RWPE2 (cell line): ENCODE measurements at places on chromosomes 7 and 10.

DNA sequence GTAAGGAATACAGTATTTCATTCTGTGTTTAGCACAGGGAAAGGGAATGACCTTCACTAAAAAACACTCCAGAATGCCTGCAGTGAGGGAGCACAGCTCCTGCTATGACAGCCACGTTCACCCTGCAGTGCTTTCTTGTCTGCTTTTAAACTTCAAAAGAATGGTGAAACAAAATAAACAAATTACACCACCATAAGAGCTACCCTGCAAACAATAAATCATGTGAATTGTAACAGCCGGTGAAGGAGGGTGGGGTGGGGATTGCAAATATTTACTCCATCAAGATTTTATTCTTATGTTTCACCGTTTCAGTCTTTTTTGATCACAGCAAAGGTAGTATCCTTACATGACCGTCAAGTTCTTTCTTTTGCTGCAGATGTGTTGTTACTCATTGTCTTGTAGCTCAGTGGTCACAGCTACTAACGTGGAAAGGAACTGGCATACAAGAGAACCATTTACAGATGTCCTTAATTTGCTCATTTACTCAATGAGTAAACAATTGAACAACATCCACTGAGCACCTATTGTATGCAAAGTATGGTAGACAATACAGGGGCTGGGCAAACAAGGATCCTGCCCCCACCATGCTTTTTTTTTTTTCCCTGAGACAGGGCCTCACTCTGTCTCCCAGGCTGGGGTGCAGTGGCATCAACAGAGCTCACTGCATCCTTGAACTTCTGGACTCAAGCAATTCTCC is 4.1 kb upstream of the CHN2 start:
- DNase-seq: no peak

- DNase-seq: no peak
Measured at GRCh38 chr7:99594948-99595745, 2.9 kb upstream of the TMEM225B start.

DNA sequence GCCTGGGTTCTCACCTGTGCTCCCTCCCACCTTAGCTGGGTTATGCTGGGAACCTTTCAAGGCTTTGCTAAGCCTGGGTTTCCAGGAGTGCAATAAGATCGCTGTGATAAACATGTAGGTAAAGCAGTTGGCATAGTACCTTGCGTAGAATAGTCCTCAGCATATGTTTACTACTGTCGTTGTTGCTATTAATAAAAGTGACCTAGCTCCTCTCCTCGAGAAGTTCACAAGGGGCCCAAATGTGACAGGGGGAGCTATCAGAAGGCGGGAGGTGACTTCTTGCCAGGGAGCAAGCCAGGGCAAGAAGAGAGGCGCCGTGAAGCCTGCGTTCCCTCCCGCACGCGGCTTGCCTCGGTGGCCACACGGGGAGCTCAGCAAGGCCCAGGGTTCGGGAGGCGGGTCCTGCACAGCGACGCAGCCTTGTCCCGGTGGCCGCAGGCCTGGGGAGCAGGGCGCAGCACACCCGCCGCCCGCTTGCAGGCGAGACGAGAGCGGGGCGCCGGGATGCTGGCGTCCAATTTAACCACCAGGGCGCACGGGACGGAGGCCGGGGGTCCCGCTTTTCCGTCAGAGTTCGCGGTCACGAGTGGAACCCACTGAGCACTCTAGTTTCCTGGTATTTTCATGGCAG is 106.2 kb downstream of the SNX10 start:
- DNase-seq: no peak

DNA sequence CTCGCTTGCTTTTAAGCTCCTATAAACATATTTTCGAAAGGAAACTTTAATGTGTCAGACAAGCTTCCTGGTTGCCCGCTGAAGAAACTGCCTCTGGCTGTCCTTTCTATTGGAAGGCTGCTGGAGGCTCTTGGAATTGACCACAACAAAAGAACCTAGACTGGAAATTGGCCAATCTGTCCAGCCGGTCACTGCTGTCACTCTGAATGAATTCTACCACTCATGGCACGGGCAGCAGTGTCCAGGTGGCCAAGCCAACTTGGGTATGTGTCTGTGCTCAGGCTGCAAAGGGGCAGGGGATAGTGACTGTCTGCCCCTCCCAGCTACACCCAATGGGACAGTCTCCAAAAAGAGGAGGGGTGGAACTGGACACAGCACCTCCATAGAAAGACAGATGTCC is 57.6 kb downstream of the CDH23 start:
- DNase-seq: no peak

GRCh38 chr7:117375380-117375779 is 51.9 kb downstream of the ASZ1 start:
- DNase-seq: no peak

- no peak for DNase-seq
Measured at GRCh38 chr7:22270371-22270770, 86.6 kb downstream of the RAPGEF5 start.
